ENCODE measurements at places on chromosomes 6 and 20.

GRCh38 chr20:11261533-11262000 lies 587.8 kb upstream of the JAG1 start:
- no peak for DNase-seq

DNA sequence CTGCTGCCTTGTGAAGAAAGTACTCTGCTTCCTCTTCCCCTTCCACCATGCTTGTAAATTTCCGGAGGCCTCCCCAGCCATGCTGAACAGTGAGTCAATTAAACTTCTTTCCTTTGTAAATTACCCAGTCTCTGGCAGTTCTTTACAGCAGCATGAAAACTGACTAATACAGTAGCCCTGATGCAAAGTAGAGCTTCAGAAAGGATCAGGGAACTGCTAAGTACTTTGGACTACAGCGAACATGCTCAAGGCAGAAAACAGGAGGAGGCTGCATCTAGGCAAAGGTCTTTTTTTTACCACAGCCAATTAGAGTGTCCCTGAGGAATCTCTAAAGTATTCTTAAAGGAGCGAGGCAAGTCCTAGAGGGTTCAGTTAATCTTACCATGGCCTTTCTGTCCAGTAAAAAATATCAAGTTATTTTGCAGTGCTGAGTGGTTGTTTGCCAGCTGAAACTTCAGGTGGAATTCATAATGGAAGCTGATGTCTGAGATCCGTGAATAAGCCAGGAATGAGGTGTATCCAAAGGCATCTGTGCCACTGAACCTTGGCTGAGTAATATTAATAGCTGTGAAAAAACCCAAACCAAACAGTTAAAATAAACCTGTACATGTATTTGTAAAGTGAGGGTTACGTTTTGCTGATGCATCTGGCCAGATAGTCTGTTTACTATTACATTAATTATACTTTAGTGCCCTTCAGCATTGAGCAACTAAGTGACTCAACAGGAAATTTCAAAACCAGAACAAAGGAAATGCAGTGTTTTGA lies 170.4 kb downstream of the PHF3 start:
- DNase-seq: no peak

DNA sequence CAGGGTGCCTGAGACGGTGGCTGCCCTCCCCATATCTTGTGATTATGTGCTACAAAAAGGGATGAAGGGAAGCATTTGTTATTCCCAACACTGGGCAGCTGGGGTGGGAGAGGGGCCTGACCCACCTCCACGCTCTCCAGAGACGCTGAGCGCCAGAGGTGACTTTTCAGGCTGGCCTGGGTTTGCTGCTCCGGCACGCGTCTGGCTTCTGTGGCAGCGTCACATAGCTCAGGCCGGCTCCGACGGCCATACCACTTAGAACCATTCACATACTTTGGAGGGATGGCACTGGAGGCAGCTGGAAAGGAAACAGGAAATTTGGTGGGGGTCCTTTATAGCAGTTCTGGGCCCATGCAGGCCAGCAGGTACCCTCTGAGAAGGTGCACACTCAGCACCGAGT lies 72.6 kb downstream of the NINL start:
- DNase-seq: no peak

GRCh38 chr20:40966103-40966502 lies 62.5 kb upstream of the TOP1 start:
- DNase-seq: peak; percentile 95

DNA sequence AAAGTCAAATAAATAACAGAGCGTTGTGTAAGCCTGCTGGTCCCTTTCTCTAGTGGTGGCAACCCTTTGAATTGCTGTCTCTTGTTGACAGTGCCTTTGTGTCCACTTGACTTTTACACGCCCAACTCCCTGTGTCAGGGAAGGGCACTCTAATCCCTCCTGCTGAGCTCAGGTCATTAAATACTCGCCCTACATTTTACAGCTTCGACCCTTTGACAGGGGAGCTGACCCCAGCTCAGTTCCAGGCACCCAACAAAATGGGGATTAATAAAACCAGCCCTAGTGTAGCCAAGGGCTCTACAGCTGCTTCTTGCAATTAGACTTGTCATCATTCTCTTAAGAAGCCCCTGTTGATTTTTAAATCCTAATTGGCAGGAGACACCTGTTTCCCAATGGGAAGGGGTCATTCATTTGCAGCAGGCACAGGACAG lies 308.2 kb downstream of the EYA4 start:
- no peak for DNase-seq

GRCh38 chr6:156826290-156826955 lies 49.2 kb downstream of the ARID1B start:
- DNase-seq: no peak

DNA sequence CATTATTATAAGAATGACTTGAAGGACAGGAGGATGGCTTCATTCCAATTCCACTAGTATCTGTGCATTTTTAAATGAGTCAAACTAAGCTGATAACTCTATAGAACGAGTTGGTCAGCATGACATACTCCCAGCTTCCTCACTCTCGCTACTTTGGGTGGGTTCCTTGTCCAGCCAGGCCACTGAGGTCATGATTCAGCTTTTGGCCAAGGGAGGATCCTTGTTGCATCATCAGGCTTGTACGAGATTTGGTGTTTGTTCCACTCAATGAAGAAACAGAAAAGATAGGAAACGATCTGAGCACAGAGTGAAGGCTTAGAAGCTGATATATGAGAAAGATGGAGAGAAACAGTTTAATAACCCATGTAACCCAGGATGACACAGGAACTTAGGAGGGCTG lies 19.8 kb downstream of the NEDD9 start:
- DNase-seq: no peak

GRCh38 chr6:86756640-86757229 lies 180.6 kb upstream of the HTR1E start:
- no peak for DNase-seq

GRCh38 chr6:54515713-54516112 lies 207.5 kb downstream of the TINAG start:
- no peak for DNase-seq

GRCh38 chr20:58044931-58045555 lies 183.4 kb downstream of the ANKRD60 start:
- no peak for DNase-seq

GRCh38 chr6:44826025-44826676 lies 438.6 kb downstream of the CDC5L start:
- DNase-seq: no peak

- peak; percentile 61 for DNase-seq
These were observed 1.5 kb downstream of the ZNFX1 start for GRCh38 chr20:49276161-49276960.

DNA sequence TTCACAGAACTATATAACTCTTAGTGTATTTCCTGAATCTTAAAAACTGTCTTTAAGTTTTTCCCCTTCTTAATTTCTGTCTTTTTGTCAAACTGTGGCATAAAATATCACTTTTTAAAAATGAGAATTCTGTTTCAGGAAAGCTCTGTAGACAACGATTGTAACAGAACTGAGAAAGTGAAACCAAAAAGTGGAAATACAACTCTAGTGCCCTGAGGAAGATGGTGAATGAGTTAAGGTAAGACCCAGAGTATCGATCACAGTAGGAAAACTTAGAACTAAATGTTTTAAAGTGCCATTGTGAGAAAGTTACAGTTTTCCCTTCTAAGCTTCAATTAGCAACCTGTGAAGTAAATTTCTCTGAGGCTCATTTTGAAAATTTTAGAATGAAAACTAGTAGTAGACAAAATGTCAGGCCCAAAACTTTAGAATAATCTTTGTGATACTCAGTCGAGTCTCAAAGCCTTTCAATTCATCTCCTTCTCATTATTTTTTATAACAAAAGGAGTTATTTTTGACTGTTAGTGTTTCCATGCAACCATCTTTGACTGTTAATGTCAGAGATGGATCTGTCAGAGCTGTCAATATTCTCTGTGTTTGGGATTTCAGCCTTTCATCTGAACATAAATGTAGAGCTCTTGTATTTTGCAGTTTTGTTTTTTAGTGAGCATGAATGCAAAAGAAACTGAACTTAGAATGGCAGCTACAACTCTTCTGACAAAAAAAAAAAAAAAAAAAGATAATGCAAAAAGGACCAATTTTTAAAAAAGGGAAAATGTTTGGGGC lies 19.0 kb upstream of the TRDN start:
- DNase-seq: no peak

DNA sequence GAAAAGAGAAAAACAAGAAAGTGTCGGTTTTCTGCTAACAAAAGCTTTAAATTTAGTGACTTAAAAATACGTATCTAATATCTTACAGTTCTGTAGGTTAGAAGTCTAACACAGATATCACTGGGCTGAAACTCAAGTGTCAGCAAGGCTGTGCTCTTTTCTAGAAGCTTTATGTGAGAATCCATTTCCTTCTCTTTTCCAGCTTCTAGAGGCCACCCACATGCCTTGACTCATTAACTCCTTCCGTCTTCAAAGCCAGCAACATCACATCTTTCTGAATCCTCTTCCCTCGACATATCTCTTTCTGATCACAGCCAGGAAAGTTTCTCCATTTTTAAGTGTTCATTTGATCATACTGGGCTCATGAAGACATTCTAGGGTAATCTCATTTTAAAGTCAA lies 262.0 kb downstream of the MAFB start:
- DNase-seq: no peak

DNA sequence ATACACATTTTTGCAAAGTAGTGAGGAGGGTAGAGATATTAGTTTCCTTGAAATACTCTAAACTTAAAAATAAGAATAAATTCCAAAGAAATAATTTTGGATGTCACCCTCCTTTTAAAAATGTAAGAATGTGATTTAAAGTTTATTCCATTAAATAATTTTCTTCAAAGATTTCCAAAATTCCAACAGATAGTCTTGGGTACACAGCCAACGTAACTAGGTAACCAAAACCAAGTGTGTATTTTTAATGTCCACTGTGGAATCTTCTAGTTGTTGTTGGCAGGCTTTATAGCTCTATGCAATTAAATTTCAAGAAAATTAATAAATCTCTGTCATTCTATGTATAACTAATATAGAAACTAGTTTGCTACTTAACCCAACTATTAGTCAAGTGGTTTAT lies 101.3 kb downstream of the COL21A1 start:
- no peak for DNase-seq

DNA sequence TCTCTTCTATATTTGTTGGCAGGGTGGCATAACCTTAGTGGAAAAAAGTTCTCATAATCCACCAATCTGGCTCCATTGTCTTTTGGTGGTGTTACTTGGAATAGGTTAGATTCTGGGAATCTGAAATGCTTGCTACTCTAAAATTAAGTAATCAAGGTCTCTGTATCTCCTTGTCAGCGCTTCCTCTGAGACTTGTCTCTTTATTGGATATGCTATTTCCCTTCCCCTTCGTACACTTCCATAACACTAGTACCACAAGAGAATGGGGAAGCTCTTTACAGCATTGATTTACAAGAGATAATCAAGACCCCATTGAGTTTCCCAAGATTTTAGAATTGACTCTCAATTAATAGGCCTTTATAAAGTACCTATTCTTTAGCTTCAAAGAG lies 280.2 kb downstream of the ADGB start:
- no peak for DNase-seq

DNA sequence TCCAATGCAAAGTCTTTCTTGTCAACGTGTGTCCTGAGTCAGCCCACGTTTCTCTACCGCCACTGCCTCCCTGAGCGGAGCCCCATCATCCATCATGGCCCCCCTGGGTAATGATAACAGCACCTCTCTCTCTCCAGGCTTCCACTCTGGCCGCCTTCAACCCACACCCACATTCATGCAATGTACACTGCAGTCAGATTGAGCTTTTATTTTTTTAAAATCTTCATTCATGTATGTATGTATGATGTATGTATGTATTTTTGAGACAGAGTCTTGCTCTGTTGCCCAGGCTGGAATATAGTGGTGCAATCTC lies 245.2 kb downstream of the PREX1 start:
- no peak for DNase-seq

GRCh38 chr6:163254341-163254835 lies 160.1 kb upstream of the QKI start:
- DNase-seq: no peak

DNA sequence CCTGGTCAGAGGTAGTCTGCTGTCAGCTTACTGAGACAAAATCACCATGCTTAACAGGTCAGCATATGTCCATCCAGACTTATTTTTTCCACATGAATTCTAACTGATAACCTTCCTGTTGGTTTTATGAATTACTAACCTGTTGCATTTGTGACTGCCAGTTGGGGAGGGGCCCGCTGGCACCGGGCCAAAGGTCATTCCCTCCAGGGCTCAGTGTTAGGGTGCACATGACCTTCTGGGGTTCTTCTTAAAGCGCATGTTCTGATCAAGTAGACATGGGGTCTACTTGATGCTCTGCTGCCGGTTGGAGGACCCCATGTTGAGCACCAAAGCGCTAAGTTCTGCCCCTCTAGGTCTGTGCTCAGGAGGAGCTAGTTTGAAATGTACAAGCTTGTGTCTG lies 15.6 kb downstream of the DUSP22 start:
- DNase-seq: no peak

DNA sequence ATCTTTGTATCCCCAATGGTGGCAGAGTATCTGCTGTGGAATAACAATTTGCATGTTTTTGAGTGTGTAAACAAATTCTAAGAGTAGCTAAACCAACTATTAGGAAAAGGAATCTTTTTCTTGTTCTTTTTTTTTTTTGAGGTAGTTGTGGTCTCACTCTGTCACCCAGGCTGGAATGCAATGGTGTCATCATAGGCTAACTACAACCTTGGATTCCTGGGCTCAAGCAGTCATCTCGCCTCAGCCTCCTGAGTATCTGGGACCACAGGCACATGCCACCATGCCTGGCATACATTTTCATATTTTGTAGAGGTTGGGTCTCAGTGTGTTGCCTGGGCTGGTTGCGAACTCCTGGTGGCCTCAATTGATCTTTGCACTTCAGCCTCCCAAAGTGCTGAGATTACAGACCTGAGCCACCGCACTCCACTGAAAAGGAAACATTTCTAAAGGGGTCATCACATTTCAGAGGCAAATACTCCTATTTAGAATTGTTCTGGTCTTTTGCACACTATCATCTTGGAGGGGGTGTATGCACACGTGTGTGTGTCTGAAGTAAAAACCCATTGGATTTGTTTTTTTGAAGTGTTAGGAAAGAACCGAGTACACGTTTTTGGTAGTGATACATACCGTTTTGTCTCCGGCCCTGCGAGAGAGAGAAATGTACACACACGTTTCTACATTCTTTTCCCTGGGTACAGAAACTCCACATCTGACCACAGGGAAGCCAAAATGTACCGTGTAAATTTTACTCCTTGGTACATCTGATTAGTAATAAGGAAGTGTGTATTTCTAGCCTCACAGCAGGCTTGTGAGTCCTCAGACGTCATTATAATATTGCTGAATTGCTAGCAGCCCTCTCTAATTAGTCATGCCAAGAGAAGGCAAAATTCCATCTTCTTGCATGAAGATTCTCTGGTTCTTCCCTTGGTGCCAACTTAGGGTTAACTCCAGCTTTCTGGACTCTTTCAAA lies 183.6 kb downstream of the JARID2 start:
- no peak for DNase-seq

DNA sequence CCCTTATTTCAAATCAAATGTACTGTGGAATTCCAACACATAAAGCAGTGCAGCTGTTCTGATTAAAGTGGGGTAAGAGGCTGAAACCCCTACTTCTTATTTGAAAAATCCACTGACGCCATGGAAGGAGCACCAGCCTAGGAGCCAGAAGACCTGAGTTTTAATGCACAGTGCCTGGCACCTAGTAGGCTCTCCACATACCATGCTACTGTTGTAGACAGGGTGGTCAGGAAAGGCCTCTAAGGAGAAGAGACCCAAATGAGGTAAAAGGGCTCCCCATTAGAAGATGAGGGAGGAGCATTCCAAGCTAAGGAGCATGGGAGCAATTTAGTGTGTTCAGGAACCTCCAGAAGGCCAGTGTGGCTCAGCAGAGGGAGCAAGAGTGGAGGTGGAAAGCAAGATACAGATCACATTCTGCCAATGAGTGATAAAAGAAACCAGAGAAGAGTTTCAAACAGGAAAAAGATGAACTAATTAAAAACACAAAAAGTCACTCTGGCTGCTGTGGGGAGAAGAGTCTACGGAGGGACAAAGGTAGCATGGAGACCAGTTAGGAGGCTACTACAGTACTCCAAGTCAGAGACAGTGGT lies 11.8 kb upstream of the ZNF76 start:
- no peak for DNase-seq
